Osteocyte (in vitro differentiated cells): ENCODE measurements at places on chromosomes 2 and 18.
A peak's percentile ranks its signal among the peaks of the same experiment; 100 is the strongest.

GRCh38 chr2:36445185-36445866 is 89.7 kb downstream of the CRIM1 start:
- H3K27me3 ChIP-seq, result no peaks in the 10 kb centered on the region
- H3K36me3 ChIP-seq, result peaks cover 57% of the 10 kb centered on the region
- no peak overlapping the region for H3K4me3 ChIP-seq
- DNase-seq, result no peak
- H3K27ac ChIP-seq, result peak overlapping the region; percentile 19
- peaks cover 30% of the 10 kb centered on the region for H3K4me1 ChIP-seq

DNA sequence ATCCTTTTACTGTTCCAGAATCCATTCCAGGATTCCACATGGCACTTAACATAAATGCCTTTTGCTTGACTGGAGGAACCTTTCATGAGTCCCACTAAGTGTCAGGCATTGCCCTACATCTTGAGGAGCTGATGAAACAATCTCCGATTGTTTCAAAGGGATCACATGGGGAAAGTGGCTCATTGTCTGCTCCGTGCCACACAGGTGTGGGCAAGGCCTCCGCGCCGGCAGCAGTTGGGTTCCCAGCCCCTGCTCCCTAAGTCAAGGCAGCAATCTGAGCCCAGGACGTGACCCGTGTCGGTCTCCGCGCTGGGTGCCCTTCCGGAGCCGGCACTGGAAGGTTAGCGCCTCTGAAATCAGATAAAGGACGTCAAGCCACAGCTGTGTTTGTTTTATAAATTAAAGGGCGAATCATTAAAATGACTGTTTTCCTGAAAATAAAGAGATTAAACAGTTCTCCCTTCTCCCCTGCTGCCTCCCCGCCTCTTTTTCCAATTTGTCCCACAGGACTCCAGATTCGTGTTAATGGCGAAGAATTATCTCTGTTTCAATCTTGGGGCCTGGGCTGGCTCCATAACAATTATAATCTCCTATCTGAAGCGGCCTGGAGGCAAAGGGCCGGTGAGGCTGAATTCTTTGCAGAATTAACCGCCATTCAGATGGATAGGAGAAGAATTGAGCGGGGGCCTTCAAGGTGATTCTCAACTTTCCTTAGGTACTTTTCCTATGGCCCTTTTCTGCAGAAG is 84.3 kb upstream of the FZD7 start:
- no peak overlapping the region for H3K4me3 ChIP-seq
- H3K4me1 ChIP-seq, result peaks cover 19% of the 10 kb centered on the region
- no peak overlapping the region for H3K27ac ChIP-seq
- no peak for DNase-seq
- H3K27me3 ChIP-seq, result peaks cover 5% of the 10 kb centered on the region

GRCh38 chr2:100228415-100228814 is 86.0 kb upstream of the AFF3 start:
- no peak for DNase-seq
- peaks cover 12% of the 10 kb centered on the region for H3K27me3 ChIP-seq
- no peak overlapping the region for H3K27ac ChIP-seq

- peaks cover 66% of the 10 kb centered on the region for H3K4me1 ChIP-seq
- H3K4me3 ChIP-seq, result no peak overlapping the region
- peaks cover 7% of the 10 kb centered on the region for H3K36me3 ChIP-seq
- peak overlapping the region; percentile 89 for H3K27ac ChIP-seq
- H3K27me3 ChIP-seq, result no peaks in the 10 kb centered on the region
- DNase-seq, result no peak
Measured at GRCh38 chr2:47075361-47076125, 79.6 kb downstream of the STPG4 start.

GRCh38 chr2:142873831-142874287 is 3.6 kb upstream of the KYNU start:
- H3K4me1 ChIP-seq, result peaks cover 49% of the 10 kb centered on the region
- no peaks in the 10 kb centered on the region for H3K27me3 ChIP-seq
- H3K27ac ChIP-seq, result peak overlapping the region; percentile 92
- H3K36me3 ChIP-seq, result no peaks in the 10 kb centered on the region
- DNase-seq, result no peak

- peaks cover 39% of the 10 kb centered on the region for H3K27me3 ChIP-seq
- DNase-seq, result peak; percentile 88
- peak overlapping the region; percentile 80 for H3K27ac ChIP-seq
- H3K4me3 ChIP-seq, result peak overlapping the region; percentile 73
- no peaks in the 10 kb centered on the region for H3K36me3 ChIP-seq
Measured at GRCh38 chr18:5895876-5896740, 786 bp upstream of the TMEM200C start.

GRCh38 chr2:43105586-43106558 is 120.5 kb downstream of the ZFP36L2 start:
- no peak for DNase-seq
- no peak overlapping the region for H3K4me3 ChIP-seq
- H3K4me1 ChIP-seq, result peaks cover 73% of the 10 kb centered on the region
- H3K36me3 ChIP-seq, result no peaks in the 10 kb centered on the region

- H3K27me3 ChIP-seq, result no peaks in the 10 kb centered on the region
- no peak for DNase-seq
- H3K4me3 ChIP-seq, result no peak overlapping the region
- no peaks in the 10 kb centered on the region for H3K4me1 ChIP-seq
Measured at GRCh38 chr2:103252781-103253180, 490.9 kb downstream of the TMEM182 start.

DNA sequence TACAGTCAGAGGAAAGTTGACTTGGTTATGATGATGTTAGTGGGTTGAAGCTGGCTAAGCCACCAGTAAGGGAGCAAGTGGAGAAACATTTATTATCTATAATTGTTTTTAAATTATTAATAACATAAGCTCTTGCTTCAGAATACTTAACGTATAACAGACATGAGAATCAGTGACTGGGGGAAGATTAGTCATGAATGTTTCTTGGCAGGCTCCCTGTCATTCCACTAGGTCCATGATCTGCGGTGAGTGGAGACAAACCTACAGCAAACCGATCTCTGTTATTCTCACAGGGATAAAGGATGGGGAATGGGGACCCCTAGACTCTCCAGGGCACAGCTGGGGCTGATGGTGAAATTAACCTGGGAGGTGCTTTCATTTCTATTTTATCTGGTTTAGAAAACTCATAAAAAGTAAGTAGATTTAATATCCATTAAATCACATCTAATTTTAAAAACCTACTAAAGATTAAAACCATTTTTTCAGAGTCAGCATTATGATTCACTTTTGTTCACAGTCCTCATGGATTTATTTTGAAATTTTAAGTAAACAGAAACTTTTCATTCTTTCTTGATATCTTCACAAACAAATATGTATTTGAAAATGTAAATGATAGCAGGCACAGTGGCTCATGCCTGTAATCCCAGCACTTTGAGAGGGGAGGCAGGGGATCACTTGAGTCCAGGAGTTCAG is 420.3 kb downstream of the PTPRM start:
- no peak for DNase-seq
- H3K27ac ChIP-seq, result peak overlapping the region; percentile 82
- H3K27me3 ChIP-seq, result no peaks in the 10 kb centered on the region
- peaks cover 13% of the 10 kb centered on the region for H3K4me1 ChIP-seq
- H3K4me3 ChIP-seq, result no peak overlapping the region

- H3K4me3 ChIP-seq, result no peak overlapping the region
- peaks cover 5% of the 10 kb centered on the region for H3K36me3 ChIP-seq
- H3K4me1 ChIP-seq, result peaks cover 21% of the 10 kb centered on the region
- no peaks in the 10 kb centered on the region for H3K27me3 ChIP-seq
Measured at GRCh38 chr18:23169673-23170044, 34.4 kb downstream of the CABLES1 start.

DNA sequence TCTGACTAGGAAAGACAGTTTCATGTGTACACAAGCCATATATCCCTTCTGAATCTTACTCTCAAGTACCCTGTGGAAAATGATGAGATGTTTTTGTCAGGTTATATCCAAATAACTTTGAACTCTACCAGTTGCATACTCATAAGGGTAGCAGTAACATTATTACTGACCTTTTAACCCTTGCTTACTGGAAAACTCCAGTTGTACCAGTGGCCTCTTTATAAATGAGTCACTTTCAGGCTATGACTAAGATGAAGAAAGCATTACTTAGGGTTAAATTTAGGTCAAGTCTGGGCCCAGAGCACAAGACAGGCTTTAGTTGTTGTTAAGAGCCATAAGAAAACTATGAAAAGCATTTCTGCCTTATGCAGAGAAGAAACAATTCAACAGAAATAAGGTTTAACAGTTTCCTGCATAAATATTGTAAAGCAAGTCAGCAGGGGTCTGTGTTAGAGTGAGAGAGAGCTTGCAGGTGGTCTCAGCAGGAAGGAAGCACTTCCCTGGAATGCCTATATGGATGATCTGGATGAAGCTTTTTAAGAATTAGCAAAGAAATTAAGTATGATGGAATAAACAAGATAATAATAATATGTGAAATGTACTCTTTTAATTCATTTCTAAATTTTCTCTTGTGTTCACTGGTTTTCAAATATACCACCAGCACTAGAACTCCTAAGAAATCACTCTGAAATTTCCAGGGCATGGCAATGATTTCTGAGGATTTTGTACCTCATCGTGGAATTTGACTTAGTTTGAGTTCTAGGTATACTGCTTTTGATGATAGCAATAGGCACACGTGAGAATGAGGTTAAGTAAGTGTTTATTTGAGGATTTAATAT is 126.6 kb downstream of the UBE2E3 start:
- no peaks in the 10 kb centered on the region for H3K27me3 ChIP-seq
- H3K4me1 ChIP-seq, result peaks cover 17% of the 10 kb centered on the region
- no peak overlapping the region for H3K27ac ChIP-seq
- DNase-seq, result no peak
- no peaks in the 10 kb centered on the region for H3K36me3 ChIP-seq

GRCh38 chr2:238142382-238143205 is 4.1 kb downstream of the KLHL30 start:
- no peaks in the 10 kb centered on the region for H3K27me3 ChIP-seq
- no peak for DNase-seq
- H3K27ac ChIP-seq, result no peak overlapping the region
- H3K4me1 ChIP-seq, result peaks cover 24% of the 10 kb centered on the region
- no peaks in the 10 kb centered on the region for H3K36me3 ChIP-seq
- no peak overlapping the region for H3K4me3 ChIP-seq

- DNase-seq, result no peak
- H3K4me1 ChIP-seq, result peaks cover 37% of the 10 kb centered on the region
- H3K36me3 ChIP-seq, result peaks cover 8% of the 10 kb centered on the region
- H3K27ac ChIP-seq, result no peak overlapping the region
Measured at GRCh38 chr18:11035814-11036495, 113.4 kb downstream of the PIEZO2 start.

DNA sequence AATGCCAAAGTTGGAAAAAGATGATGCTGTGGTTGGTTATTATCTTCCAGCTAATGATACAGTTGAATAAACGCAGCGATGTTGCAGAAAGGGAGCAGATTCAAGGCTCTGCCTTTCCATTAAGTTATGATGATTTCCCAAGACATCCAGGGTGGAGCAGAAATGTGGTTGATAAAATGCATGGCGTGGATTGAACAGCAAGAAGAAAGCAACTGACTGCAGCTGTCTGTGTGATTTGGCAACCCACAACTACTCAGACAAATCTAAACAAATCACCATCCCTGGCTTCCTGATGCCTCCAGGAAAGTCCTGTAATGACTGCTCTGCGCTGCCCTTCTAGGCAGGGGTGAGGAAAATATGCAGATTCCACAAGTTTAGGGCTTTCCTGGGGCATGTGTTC is 166.3 kb downstream of the NRP2 start:
- H3K4me3 ChIP-seq, result no peak overlapping the region
- peaks cover 23% of the 10 kb centered on the region for H3K4me1 ChIP-seq
- DNase-seq, result no peak
- peaks cover 2% of the 10 kb centered on the region for H3K36me3 ChIP-seq

DNA sequence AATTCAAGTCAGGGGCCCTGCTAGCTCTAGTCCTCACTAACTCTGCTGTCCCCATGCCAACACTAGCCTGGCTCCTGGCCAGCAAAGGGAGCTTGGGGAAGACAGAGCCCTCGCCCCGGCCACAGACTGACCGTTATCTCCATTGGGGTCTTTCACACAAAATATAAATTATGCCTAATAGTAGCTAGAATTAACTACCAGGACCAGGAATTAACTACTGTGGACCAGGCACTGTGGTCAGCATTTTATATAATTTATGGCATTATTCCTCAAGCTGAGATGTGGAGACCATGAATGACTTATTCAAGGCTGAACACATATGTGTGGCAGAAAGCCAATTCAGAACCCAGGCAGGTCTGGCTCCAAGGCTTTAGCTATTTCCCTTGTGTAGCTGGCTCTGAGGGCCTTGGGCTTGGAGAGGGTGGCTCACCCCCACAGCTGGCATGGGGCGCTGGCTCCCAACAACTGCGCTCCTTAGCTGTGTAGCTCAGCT is 49.2 kb downstream of the CELF4 start:
- H3K27me3 ChIP-seq, result no peaks in the 10 kb centered on the region
- H3K4me1 ChIP-seq, result no peaks in the 10 kb centered on the region
- H3K36me3 ChIP-seq, result no peaks in the 10 kb centered on the region

DNA sequence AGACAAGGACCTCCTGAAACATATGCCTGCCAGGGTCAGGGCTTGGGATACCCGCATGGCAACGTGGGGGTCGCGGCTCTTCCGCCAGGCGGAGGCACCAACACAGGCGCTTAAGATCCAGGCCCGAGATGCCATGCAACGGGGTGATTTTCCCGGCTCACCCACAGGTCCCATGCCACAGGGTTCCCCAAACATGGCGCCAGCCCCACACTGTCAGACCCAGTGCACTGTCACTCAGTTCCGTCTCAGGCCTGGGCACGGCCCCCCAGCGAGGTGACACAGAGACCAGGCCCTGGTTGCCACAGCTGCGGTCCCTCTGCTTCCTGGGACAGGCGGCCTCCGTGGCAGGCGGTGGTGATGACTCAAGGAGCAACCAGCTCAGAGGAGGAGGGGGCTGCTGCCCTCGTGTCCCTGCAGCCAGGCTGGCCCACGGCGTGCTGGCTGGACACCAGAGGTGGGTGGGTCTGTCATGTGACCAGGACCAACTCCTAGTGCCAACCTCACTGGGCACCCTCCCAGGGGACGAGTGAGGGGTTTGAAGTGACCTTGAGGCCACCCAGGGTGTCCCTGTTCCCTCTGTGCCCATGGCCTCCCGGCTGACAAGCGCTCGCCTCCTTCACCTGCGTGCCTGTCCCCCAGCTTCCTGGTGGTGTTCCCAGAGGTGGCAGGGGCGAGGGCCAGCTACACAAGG is 4.9 kb downstream of the PDCD1 start:
- DNase-seq, result no peak
- no peaks in the 10 kb centered on the region for H3K4me1 ChIP-seq
- H3K36me3 ChIP-seq, result no peaks in the 10 kb centered on the region
- no peak overlapping the region for H3K4me3 ChIP-seq
- H3K27me3 ChIP-seq, result peaks cover 1% of the 10 kb centered on the region
